T-helper 2 cell (primary cell): ENCODE measurements at places on chromosomes 12 and 14.

- peak; percentile 42 for DNase-seq
Measured at GRCh38 chr14:24430143-24430681, 458 bp downstream of the KHNYN start.

- DNase-seq = no peak
Measured at GRCh38 chr12:49375406-49375805, 8.1 kb downstream of the SPATS2 start.

GRCh38 chr12:50960130-50960529 is 7.8 kb downstream of the HIGD1C start:
- no peak for DNase-seq

- DNase-seq = no peak
Measured at GRCh38 chr12:44873898-44874297, 2.2 kb downstream of the NELL2 start.

- DNase-seq = no peak
Measured at GRCh38 chr12:85423947-85424346, 143.9 kb downstream of the ALX1 start.

DNA sequence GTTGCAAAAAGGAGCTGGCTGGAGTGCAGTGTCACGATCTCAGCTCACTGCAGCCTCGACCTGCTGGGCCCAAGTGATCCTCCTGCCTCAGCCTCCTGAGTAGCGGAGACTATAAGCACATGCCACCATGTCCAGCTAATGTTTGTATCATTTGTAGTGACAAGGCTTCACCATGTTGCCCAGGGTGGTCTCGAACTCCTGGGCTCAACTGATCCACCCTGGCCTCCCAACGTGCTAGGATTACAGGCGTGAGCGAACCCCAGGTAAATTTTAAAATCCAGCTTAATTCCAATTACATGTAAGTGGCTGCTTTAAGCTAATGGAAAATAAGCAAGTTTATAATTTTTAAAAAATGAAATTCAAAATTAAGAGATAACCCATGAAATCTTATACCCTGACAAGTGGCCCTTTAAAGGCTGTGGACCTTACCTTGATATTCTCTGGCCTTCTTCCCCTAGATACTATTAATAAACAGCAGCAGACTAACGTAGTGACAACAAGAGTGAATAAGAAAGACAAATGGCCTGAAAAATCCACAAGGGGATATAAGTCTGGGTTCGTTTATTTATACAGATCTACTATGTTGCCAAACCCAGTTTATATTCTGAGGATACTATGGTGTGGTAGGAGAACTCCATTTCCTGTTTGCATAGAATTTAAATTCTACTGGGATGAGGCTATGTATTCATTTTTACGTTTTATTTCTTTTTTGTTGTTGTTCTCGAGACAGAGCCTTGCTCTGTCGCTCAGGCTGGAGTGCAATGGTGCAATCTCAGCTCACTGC is 25.6 kb upstream of the SLC2A3 start:
- DNase-seq = no peak

DNA sequence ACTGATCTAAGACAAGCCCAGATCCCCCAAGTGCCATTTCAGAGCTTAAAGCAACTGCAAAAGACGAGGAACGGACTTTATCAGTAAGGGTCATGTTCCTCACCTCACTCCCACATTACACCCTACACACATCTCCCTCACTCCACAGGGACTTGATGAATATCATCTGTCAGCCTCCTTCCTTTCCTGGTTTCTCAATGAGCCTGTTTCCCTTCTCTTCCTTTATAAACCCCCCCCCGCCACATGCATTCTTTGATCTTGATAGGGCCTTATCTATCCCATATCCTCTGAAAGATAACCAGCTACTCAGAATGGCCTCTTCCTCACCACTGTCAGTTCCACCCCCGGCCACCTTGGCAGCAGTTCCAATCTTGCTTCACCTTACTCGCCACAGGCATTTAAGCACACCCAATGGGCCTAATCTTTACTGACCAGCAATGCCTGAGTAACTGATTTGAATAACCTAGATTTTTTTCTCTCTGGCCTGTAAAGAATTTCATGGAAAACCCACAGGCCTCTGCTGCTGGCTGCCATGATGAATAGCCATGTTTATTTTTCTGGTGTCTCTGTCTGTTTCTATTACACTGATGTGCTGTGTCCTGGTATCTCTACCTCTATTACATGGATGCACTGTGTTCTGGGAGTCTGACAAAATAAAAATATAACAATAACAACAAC is 138.7 kb downstream of the PHLDA1 start:
- no peak for DNase-seq

GRCh38 chr12:13691598-13691997 is 289.8 kb downstream of the GRIN2B start:
- no peak for DNase-seq

DNA sequence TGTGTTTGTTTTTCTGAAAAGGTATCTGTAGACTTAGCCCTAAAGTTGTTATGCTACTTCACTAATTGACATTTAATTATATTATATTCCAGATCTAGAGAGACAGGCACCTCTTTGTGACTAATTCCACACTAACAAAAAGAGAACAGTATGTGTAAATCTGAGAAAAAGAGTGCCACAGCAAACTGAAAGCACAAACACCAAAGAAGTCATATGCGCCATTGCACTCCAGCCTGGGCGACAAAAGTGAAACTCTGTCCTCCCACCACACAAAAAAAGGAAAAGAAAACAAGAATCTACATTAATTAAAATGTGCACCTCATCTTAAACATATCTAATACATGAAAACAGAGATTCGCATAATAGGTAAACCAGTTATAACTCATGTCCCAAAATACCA is 4.4 kb upstream of the CSRNP2 start:
- no peak for DNase-seq

DNA sequence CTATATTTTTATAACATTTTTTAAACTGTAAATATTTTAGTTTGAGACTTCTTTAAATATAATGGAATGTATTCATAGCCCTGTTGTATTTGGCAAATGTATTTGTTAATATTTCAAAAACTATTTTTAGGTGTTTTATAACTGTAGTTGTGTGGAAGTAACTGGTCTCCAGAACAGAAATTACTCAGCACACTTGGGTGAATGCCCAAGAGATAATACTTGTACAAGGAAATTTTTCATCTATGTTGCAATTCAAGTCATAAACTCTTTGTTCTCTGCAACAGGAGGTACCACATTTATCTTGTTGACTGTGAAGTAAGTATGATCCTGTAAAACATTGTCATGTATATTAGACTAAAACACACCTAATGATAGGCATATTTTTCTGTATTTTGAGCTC is 72.8 kb downstream of the SLCO1B3 start:
- no peak for DNase-seq

- no peak for DNase-seq
Measured at GRCh38 chr14:50839048-50839447, 8.1 kb upstream of the NIN start.

GRCh38 chr12:91383099-91383498 is 200.5 kb upstream of the DCN start:
- DNase-seq = no peak

GRCh38 chr12:114888928-114889584 is 205.1 kb upstream of the TBX3 start:
- DNase-seq = no peak

DNA sequence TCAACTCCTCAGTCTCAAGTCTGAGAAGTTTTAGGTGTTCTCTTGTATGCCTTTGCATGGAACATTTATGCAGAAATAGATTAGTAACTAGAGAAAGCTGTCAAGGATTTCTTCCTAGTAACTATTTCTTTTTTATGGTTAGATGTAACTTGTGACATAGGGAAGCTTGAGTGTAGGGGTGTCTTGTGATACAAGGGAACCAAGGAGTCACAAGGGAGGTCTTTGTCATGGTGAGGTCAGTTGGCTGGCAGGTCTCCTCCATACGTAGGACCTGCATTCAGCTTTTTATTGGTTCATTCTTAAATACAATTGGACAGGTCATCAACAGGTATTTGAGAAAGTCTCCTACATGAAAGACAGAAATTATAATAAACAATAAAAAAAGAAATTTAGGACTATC is 394.0 kb upstream of the CCDC196 start:
- DNase-seq = no peak

GRCh38 chr12:132373901-132374611 is 44.7 kb upstream of the GALNT9 start:
- DNase-seq = no peak

DNA sequence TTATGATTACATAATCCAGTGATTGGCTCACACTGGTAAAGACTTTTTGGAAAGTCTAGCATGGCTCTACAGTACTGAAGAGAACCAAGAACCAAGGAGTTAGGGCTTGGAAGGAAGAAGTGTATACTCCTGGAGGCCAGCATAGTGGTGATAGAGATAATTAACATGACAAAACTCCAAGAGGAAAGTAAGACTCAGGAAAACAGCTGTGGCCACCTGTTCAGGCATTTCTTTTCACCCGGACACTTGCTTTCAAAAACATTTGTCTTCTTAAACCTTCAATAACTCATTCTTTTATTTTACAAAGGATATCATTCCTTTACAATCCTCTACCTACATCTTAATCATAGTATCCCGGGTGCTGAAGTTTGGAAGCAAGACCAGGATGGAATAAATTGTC is 50.9 kb downstream of the KLHL28 start:
- no peak for DNase-seq

DNA sequence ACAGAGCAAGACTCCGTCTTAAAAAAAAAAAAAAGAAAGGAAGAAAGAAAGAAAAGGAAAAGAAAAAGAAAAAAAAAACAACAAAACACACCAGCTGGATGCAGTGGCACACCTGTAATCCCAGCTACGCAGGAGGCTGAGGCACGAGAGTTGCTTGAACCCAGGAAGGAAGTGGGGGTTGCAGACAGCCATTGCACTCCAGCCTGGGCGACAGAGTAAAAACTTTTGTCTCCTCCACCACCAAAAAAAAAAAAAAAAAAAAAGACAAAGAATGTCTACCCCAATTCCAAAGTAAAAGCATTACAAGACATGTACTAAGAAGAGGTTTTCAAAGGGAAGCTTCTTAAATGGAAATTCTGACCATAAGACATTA is 53.4 kb downstream of the HNRNPC start:
- no peak for DNase-seq

GRCh38 chr12:39617887-39618286 is 1.7 kb downstream of the ABCD2 start:
- DNase-seq = peak; percentile 64

DNA sequence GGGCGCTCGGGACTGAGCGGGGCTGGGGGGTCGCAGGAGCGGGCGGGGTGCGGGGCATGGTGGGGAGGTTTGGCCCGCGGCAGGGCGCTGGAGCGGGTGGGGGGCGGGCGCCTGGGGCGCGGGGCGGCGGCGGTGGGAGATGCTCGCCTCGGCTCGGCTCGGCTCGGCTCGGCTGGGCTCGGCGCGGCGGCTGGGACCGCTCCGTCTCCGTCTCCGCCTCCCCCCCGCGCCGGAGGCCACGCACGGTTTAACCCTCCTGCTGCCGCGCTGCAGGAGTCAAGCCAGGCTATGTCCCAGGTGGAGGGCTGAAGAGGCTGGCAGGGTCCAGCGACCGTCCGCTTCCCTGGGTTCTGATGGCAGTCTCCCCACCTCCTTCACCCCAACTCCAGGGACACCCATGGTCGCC is at the start of gene PIANP:
Gene PIANP (minus strand): TSS at position 170 of the 406 bp plus-strand sequence. CDS start 2,754 bp downstream, outside the sequence.
- DNase-seq = peak; percentile 31

GRCh38 chr14:75907756-75908359 is 73.9 kb downstream of the TGFB3 start:
- DNase-seq = no peak

DNA sequence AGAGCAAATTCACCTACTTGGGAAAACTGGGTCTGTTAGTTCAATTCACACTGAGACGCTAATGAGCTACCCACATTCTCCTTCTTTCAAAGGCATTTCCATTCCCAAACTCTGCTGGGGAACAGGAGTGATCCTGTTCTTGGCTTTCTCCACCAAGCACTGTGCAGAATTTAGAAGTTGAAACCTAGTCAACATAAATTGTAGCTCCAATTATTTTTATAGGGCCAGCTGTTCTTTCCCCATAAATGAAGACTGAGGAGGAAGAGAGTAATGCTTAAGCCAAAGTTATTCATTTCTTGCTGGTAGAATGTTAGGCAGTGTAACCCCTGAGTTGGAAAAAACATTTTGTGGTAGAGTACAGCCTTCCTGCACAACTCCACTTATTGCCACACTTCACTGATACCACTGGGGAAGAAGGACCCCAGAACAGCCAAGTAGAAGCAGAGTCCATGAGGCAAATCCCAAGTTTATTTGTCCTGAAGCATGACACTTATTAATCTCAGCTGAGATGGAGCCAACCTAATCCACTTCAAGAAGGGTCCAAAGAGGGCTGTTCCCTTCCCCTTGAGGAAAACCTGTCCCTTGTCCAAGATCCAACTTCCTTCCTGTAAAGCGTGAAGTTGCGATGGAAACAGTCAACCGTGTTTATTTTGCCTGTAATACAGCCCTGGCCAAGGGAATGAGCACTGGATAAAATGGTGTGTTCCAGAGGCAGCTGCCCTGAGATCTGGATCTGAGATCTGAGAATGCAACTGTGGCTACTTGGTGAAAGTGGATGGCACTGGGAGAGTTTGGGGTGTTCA is 151.8 kb downstream of the TBX5 start:
- DNase-seq = no peak

DNA sequence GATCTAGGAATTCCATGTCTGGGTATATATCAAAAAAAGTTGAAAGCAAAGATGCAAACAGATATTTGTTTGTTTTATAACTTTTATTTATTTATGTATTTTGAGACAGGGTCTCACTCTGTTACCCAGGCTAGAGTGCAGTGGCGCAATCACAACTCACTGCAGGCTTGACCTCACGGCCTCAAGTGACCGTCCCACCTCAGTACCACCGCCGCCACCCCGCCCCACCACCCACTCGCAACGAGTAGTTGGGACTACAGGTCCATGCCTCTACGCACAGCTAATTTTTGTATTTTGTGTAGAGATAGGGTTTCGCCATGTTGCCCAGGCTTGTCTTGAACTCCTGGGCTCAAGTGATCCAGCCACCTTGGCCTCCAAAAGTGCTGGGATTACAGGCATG is 66.5 kb upstream of the KTN1 start:
- no peak for DNase-seq
